Glutamatergic neuron (in vitro differentiated cells): ENCODE measurements at places on chromosomes 12 and 14.

DNA sequence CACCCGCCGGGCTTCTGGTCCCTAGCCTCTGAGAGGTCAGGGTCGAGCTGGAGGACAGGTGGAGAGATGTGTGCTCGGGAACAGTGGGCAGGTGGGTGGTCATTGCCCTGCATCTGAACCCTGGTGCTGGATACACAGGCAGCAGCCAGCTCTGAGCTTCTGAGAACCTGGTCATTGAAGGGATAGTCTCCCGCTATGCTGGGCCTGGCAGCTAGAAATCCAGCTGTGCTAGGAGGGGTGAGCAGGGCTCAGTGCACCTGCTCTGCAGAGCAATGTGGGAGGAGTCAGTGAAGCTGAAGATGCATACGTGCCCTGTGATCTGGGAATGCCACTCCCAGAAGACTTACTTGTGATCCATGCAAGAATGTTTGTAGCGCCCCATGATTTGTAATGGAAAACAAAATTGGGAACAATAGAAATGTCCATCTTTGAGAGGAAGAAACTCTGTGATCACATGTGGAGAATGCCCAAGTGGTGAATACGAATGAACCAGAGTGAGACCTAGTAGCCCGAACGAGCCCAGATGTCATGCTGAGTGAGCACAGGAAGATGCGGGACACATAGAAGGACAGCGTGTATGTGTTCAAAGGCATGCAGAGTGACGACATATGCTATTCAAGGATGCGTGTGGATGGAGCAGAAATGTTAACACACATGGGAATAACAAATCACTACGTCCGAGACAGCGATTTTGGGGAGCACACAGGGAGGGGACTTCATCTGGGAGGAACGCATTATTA, 63.4 kb downstream of the AACS start:
- DNase-seq: no peak

- no peak for DNase-seq
These were observed 389.3 kb upstream of the USP15 start for GRCh38 chr12:61870658-61871484.

GRCh38 chr12:39102474-39103209, 197.3 kb upstream of the CPNE8 start:
- no peak for DNase-seq

- no peak for DNase-seq
These were observed 169.5 kb downstream of the CHST11 start for GRCh38 chr12:104626069-104626837.

DNA sequence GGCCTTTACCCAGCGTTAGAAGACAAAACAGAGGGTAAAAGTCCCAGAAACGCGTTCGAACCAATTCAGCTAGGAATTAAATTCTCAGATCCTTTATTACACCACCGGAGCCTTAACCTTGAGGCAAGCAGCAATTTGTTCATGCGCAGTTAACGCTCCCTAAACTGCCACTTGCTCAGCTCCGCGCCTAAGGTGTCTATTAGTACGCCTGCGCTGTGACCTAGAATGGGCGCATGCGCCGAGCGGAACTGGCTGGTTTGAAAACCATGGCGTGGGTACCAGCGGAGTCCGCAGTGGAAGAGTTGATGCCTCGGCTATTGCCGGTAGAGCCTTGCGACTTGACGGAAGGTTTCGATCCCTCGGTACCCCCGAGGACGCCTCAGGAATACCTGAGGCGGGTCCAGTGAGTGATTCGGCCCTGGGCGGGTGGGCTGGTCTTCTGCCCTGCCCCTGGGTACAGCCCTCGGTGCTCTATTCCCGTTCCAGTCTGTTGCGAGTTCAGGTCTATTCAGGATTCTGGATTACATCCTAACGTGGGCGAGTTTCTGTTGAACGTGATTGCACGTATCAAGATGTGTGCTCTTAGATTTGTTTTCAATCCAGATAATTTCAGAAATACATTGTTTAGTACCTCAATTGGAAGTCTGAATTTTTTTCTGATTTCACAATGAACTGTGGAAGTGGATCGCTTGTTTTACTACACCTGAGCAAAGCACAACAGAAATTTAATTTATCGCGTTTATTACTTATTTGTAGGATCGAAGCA, at the start of gene GEMIN2:
GEMIN2 (plus strand) TSS at position 251 of the 766 bp plus-strand sequence; CDS start at position 267, 16 bp downstream.
- peak; percentile 93 for DNase-seq

DNA sequence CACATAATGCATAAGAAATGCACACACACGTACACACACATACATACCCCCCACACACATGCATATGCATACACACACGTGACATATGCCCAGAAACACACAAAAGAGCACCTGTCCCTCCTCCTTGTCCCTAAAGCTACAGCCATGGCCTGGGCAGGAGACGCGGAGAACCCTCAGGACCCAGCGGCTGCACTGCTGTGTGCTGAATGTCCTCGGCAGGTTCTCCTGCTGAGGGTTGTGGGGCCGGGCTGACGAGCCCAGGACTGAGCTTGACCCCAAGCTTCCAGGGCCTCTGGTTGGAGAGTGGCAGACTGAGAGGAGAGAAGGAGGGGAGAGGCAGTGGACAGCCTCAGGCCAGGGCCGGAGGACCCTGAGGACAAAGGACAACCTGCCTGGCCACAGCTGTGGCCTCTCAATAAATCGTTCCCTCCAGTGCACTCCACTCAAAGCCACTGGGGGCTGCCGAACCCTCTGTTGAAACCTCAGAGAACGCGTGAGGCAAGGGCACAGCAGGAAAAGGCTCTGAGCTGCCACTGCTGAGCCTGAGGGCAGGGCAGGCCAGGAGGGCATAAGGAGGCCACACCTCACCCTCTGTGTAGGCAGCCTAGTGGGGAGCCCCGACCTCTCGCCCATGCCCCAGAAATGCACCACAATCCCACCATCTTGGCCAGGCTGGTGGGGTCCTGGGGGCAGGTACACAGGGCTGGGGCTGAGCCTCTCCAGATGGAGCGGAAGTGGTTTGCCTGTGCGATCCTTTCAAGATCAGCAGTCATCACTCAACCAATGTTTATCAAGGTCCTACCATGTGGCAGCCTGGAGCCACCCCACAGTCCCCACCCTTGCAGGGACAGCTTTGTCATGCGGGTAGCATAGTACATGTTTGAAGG, 3.1 kb downstream of the CACNA2D4 start:
- peak; percentile 50 for DNase-seq

DNA sequence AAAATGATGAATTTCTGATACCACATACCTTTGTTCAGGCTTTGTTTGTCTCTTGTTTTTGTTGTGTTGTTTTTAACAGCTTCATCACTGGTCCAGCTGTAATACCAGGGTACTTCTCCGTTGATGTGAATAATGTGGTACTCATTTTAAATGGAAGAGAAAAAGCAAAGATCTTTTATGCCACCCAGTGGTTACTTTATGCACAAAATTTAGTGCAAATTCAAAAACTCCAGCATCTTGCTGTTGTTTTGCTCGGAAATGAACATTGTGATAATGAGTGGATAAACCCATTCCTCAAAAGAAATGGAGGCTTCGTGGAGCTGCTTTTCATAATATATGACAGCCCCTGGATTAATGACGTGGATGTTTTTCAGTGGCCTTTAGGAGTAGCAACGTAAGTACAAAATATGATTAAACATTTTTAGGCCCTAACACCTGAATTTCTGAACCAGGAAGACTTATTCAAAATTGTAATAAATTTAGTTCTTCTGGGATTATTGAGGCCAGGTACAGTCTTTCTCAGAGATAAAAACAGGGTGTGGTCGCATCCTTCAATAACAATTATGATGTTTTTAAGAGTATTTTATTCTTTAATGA, 22.4 kb downstream of the RXYLT1 start:
- no peak for DNase-seq

- no peak for DNase-seq
These were observed 11.9 kb downstream of the ANKRD13A start for GRCh38 chr12:110010853-110011723.

- no peak for DNase-seq
These were observed 117.3 kb downstream of the MED13L start for GRCh38 chr12:116160231-116160630.

DNA sequence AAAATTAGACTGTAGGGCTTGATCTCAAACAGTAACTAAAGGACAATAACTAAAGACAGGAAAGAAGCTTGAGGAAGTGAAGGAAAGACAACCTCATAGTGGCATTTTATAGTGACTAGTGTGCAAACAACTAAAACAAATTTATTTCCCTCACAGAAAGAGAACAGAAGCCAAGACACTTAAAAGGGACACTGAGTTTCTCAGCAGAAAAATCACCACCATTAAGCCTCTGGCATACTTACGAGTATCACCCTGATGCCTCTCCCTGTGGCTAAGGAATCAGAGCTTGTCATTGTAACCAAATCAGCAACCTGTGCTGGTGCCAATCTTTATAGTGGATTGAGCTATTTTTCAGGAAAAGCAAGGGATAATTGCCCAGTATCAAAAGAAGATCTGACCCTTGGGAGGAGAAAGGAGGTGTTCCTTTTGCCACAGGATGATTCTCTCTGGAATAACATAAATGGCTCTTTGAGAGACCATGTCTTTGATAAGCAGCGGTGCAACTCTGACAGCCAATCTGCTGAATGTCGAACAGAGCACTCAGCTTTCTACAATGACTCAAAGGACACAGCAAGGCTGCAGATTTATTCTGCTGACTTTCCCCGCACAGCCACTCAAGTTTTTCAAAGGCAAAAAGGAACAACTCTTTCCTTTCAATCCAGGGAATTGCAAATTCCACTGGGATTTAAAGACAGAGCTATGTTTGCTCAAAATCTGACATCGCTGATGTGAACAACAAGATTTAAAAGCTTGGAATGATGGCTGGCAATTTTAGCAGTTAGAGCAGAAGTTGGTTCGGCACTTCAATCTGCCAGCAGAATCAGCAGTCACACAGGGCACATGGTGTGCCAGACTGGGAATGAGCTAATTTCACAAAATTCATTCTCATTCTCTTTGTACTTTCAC, 34.6 kb downstream of the ATF7 start:
- no peak for DNase-seq

DNA sequence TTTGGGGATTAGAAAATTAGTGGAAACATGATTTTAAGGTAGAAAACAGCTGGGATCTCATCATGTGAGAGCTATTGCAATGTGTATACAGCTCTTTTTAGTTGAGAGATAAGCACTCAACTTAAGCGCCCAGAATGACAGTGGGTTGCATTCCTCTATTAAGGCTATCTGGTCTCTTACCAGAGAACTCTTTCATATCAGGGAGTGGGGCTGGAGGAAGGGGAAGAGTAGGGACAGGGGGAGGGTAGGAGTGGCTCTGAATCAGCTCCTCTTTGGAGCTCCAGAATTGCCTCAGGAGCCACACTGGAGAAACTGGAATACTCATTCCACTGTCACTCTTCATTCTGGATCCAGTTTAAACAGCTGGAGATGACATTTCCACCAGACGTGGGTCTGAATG, 9.2 kb upstream of the PLEKHG3 start:
- no peak for DNase-seq

- no peak for DNase-seq
These were observed 277.3 kb downstream of the SLC16A7 start for GRCh38 chr12:59873136-59873535.

DNA sequence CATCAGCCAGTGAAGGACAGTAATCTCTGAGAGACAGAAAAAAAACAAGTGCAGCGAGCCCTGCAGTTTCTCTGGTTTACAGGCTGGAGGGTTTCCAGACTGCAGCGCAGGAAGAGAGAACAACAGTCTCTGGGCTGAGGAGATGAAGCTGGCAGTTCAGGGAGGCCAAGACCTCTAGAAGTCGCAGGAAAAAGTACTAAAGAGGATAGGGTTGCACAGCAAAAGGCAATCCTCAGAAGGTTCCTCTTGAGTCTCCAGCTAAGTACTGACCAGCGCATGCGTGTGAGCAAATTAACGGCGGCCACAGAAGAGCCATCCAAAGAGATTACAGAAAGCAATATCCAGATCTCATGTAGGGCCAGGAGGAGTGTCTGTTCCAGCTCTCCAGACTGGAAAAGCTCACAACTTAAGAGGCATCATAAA, 12.2 kb upstream of the CCDC60 start:
- DNase-seq: no peak

- DNase-seq: no peak
These were observed 72.5 kb upstream of the SLC38A2 start for GRCh38 chr12:46445093-46445492.

DNA sequence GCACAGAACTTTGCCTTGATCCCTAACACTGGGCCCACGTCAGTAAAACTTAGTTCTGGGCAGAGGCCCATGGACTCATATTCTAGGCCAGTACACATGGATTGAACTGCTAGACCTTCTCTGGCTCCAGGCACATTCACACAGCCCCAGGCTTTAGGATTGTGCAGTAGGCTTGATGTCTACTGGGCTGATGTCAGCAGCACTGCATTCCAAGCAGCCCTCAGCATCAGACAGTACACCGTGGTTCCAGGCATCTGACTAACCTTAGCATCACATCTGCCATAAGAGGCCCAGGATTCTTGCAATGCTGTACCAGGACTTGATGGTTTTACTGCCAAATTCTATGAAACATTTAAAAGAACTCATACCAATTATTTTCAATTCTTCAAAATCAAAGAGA, 301.9 kb downstream of the CCER1 start:
- DNase-seq: no peak

- peak; percentile 91 for DNase-seq
These were observed 13.1 kb upstream of the CHD4 start for GRCh38 chr12:6620137-6620884.

- no peak for DNase-seq
These were observed 25.9 kb upstream of the MAPKAPK5 start for GRCh38 chr12:111816065-111816615.

DNA sequence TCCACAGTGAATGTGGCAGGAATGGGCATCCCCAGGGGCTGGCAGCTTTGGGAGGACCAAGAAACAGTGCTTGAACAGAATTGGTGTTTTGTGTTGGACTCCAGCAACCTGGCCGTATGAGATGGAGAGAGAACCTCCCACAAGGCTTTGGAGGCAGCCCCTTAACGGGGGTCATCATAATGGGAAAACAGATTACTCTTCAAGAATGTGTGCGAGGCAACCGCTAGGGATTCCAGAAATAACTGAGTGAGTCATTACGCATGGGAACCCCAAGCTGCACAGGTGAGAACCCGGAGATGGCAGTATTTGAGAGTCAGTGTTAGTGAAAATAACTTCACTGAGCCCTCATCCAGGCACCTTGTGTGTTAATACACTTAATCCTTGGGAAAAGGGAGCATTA, 567.8 kb upstream of the TBX3 start:
- no peak for DNase-seq

GRCh38 chr12:130394906-130395305, 57.2 kb downstream of the PIWIL1 start:
- DNase-seq: no peak

DNA sequence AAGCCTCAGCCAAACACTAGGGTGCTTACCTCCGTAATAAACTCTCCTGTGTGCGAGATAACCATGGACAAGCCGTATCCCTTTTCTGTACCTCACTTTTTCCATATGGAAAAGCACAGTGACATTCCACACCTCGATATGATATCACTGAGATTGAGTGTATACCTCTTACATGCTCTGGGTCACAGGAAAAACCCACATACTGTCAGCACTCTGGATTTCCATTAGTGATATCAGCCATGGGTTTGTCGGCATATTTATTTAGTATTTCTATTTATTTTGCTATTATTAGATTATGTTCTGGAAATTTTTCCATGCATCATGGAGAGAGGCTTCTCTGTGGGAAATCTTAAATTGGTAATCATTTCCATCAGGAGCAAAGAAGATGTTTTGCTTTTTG, 28.0 kb upstream of the DAAM1 start:
- no peak for DNase-seq
